ENCODE measurements at places on chromosomes 1 and 21. TPM values are rescaled to one million over a fixed set of nuclear protein-coding genes. Genes with fewer than 3 reads are reported as not detected.

GRCh38 chr21:39048574-39048973 is 134.7 kb downstream of the PSMG1 start:
- DNase-seq = peak; percentile 67

DNA sequence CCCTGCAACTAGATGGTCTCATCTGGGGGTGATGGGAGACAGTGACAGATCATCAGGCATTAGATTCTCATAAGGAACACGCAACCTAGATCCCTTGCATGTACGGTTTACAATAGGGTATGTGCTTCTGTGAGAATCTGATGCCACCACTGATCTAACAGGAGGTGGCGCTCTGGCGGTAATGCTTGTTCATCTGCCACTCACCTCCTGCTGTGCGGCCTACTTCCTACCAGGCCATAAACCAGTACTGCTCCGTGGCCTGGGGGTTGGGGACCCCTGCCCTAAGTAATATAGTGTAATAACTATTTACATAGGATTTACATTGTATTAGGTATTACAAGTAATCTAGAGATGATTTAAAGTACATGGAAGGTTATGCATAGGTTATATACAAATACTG is 134.9 kb downstream of the CLEC20A start:
- no peak for DNase-seq

The MROH9 gene
- under 0.01 TPM for total RNA-seq

The PPIAL4G gene
- not detected for total RNA-seq
